Left renal pelvis (tissue), 4 donors: ENCODE measurements at places on chromosomes 16 and 17. TPM values are rescaled to one million over a fixed set of nuclear protein-coding genes. Genes with fewer than 3 reads are reported as not detected.

GCSH gene
- polyA plus RNA-seq: 117 TPM

EPOP gene
- polyA plus RNA-seq: 1.6 TPM

KRTAP2-2 gene
- not detected for polyA plus RNA-seq

ARL5C gene
- 0.27 TPM for polyA plus RNA-seq

PMFBP1 gene
- polyA plus RNA-seq: 1.2 TPM

NLRC3 gene
- 2.3 TPM for polyA plus RNA-seq

CBLN1 gene
- 0.27 TPM for polyA plus RNA-seq

ETV4 gene
- 55.4 TPM for polyA plus RNA-seq

MT1A gene
- polyA plus RNA-seq: not detected

GP2 gene
- 7.4 TPM for polyA plus RNA-seq
